Activated CD4-positive, alpha-beta T cell treated with anti-CD3 and anti-CD28 coated beads for 24 hours (primary cell): ENCODE measurements at places on chromosomes 4 and X.

- DNase-seq: no peak
These were observed 254.5 kb upstream of the ADGRL3 start for GRCh38 chr4:60945641-60946040.

GRCh38 chr4:16764622-16765021 lies 133.8 kb downstream of the LDB2 start:
- DNase-seq: no peak

GRCh38 chr4:36414248-36414647 lies 132.8 kb downstream of the DTHD1 start:
- DNase-seq: no peak

DNA sequence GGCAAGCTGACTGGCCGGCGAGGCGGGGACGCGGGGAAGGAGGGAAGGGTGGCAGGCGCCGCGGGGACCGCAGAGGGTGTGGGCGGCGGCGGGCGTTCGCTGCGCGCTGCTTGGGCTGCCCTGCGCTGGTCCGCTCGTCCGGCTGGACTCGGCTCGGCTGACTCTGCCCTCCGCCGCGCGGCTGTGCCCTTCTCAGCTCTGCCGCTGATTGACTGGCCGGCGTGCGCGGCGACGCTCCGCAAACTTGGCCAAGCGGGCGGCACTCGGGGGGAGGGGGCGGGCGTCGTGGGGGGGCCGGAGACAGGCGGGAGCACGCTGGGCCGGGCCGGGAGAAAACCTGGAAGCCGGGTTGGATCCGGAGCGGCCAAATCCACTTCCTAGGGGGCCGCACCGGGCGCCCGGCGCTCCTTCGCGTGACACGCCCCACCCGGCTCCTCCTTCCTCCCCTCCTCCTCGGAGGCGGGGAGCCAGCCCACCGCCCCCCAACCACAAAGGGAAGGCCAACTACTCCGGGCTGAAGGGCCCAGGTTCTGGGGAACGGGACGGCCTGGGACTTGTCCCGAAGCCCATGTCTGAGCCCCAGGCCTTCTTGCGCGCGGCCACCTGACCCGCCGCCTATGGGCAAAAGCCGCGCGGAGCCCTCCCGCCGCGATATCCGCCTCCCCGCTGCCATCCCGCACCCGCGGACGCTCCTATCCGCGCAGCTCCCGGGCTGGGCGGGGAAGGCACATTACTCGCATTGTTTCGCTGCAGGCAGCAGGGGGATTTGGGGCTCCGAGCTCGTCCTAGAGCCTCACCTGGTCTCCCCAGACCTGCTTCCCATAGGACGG lies at the start of gene GPC4:
Gene GPC4, minus strand, starts transcription at position 214 of the 830 bp plus-strand sequence. CDS start 524 bp downstream, outside the sequence.
- DNase-seq: no peak

- DNase-seq: no peak
These were observed 52.7 kb downstream of the GABRB1 start for GRCh38 chr4:47084111-47084510.

GRCh38 chr4:147307896-147308674 lies 172.8 kb upstream of the EDNRA start:
- no peak for DNase-seq

- DNase-seq: no peak
These were observed 226.5 kb downstream of the FBXW7 start for GRCh38 chr4:152309418-152309817.

DNA sequence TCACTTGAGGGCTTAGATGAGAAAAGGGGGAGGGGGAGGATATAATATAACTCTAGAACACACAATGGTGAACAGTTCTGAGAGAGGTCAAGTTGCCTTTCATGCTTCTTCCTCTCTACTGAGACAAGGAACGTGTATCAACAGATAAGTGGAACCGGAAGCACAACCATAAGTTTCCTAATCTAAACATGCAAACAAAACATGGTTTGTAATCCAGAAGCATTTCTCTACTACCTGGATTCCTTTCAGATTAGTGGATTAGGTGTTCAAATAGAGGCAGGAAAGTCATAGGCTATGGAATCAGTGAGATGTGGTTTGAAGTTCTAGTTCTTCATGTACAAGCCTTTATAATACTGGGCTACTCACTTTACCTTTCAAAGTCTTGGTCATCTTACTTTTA lies 460.6 kb downstream of the IDS start:
- DNase-seq: no peak

- no peak for DNase-seq
These were observed 186.8 kb downstream of the NWD2 start for GRCh38 chr4:37431417-37431743.

DNA sequence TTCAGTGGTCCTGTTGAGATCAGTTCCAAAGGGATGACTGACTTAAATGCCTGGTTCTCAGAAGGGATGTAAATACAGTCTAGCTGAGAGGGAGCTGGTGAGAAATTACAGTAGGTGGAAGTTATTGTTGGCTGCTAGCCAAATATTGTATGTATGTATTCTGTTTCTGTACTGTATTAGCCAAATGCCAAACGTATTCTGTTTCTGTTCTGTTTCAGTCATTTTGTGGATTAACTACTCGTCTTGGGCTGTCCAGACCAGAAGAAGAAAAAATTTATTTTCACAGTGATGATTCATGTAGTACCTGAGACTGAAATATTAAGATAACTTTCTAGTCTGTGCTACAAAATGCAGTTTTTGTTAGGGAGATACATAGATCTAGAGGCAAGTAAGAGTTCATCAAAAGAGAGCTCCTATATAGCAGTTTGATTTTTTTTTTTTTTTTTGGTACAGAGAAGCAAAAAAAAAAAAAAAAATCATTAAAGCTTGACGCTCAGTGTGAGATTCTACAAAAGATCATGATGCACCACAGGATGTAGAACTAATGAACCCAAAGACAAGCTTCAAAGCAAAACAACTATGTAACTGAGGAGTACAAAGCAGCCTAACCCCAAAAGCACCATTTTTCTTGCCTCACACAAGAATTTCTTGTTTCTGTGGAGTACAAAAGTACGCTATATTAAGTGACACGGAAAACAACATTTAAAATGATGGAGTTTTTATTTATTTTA lies 54.8 kb downstream of the CASP6 start:
- DNase-seq: no peak

GRCh38 chr4:181731900-181732299 lies 511.3 kb upstream of the TENM3 start:
- no peak for DNase-seq

DNA sequence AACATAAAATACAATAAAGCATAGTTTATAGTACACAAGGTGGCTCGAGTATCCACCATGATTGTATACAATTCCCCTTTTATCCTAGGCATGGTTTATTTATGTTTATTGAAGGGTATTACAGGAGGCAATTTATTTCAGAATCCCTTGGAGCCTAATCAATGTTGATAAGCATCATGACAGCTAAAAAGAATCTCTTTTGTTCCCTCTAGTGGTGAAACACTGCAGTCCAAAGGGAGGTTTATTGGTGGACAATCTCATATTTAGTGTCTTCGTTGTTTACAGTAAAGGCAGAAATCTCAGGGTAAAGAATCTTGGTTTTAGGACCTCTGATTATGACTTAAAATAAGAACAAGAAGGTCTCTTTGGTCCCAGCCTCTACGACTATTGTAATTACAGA lies 1712.5 kb downstream of the C4orf33 start:
- no peak for DNase-seq

DNA sequence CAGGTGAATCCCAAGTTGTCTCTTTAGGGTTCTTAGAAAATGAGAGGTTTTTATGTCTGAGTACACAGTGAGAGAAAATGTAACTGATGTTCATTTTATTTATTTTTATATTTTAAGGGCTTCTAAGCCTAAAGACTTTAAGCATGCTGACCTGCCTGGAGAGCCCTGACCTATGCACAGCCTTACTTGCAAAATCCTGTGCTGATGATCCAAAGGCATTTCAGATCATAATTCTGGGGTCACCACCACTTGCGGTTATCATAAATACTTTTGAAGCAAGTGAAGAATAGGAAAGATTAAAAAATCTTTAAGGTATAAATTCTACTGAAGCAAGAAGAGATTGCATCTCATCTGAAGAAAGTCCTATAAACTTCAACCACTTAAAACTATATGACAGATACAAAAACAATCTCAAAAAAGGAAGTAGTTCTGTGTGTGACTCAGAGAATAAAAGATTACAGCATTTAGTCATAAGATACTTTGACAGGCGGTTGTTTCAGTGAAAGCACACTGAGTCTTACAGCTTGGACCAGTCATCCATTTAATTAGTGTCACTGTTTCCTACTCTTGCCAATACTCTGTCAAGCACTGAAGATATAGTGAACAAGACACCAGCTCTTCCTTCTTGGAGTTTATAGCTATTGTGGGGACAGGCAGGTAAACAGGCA lies 245.2 kb upstream of the DIPK2B start:
- no peak for DNase-seq

- DNase-seq: no peak
These were observed 41.6 kb upstream of the ACSL4 start for GRCh38 chrX:109774706-109775105.

DNA sequence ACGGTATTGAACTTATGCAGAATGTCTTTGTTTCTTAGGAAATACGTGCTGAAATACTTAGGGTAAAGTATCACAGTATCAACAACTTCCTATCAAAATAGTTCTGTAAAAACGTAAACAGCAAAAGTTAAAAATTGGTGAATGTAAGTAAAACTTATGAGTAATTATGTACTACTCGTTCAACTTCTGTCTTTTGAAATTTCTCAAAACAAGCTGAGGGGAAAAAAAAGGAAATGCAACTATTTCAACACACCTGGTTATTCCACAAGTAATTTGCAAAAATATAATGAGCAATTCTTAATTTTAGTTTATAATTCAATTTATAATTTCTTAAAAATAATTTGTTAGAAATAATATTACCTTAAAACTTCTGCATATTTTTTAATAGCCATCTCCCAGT lies 8.3 kb downstream of the PPID start:
- DNase-seq: no peak

- no peak for DNase-seq
These were observed 9.5 kb downstream of the HHIP start for GRCh38 chr4:144655491-144655890.

DNA sequence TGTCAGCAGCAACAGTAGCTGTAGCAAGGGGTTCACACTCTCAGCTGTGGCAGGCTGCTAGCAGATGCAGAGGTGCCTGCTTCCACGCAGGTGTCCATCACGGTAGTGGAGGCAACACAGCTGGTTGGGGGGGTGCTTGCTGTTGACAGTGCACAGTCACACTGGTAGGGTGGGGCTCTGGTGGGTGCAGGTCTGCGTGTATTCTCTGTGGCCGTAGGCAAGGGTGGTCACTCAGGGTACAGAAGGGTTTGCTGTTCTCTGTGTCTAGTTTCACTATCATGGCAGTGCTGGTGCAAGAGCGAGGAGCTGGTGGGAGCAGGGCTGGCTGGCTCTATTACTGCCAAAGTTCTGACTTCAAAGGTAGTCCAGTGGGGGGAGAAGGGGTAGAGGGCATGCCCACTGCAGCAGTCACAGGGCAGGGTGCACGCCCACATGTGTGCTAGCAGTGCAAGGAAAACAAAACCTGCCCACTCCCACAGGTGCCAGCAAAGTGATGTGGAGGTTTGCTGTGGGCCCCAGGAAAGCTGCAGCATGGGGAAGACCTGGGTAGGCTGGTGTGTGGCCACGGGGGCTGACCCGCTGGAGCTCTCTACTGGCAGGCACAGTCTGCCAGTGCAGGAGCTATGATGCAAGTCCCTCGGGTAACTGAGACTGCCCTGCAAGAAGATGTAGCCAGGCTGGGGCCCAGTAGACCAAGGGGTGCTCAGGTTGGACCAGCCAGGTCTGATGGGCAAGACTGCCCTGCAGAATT lies 21.6 kb upstream of the WDR17 start:
- DNase-seq: no peak
